ENCODE measurements at places on chromosomes 6 and 20.

DNA sequence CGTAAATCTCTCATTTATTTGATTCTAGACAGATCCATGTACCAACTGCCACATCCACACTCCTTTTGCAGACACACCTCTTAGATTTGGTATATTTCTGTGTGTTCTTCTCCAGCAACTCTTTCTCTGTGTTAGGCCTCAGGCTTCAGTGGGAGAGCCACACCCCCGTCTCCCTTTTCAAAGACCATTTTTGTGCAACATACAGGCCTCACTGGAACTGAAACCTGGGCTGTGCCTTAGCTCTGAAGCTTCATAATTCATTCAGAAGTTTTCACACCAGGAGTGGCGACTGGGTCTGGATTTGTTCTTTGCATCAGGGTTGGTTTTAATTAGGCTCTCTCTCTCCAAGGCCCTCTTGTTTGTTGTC lies 170.2 kb downstream of the THBS2 start:
- no peak for DNase-seq

- no peak for DNase-seq
Measured at GRCh38 chr6:155818698-155819097, 363.1 kb upstream of the NOX3 start.

- DNase-seq, result peak; percentile 54
Measured at GRCh38 chr20:40686434-40686882, 2.6 kb downstream of the MAFB start.

- no peak for DNase-seq
Measured at GRCh38 chr6:84258268-84258667, 30.8 kb upstream of the CEP162 start.

- peak; percentile 81 for DNase-seq
Measured at GRCh38 chr20:59518881-59519706, 85.2 kb upstream of the PHACTR3 start.

- DNase-seq, result no peak
Measured at GRCh38 chr6:25359891-25360290, 80.7 kb downstream of the CARMIL1 start.

- no peak for DNase-seq
Measured at GRCh38 chr6:2740581-2740980, 10.1 kb downstream of the MYLK4 start.

DNA sequence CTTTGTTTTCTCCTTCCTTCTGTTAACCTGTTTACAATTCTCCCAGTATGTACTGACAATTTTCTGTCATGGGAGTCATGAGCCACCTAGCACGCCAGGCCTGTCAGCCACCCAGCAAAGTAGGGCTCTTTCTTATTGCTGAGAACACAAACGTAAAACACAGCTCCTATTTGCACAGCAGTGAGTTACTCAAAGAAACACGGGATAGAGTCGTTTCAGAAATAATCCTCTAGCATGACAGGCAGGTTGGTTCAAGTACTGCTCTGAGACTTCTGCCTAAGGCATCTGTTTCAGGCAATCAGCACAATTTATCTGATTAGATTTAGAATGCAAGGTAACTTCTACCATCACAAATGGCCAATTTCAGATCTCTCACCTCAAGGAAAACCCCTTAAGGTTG lies 88.8 kb downstream of the CD24 start:
- no peak for DNase-seq

- no peak for DNase-seq
Measured at GRCh38 chr6:56798163-56798562, 155.5 kb upstream of the DST start.

DNA sequence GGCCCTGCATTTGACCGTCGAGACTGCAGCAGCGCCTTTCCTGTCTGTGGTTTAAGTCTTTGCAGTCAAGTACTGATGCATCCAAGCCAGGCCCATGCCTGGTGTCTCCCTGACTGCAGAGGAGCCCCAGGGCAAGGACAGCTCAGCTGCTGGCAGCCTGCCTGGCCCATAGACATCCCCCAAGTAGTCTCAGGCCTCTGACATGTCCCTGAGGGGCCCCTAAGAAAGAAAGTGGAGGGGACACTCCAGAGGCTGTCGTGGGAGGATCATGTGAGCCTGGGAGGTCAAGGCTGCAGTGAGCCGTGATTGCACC lies 18.0 kb downstream of the HRH3 start:
- no peak for DNase-seq

DNA sequence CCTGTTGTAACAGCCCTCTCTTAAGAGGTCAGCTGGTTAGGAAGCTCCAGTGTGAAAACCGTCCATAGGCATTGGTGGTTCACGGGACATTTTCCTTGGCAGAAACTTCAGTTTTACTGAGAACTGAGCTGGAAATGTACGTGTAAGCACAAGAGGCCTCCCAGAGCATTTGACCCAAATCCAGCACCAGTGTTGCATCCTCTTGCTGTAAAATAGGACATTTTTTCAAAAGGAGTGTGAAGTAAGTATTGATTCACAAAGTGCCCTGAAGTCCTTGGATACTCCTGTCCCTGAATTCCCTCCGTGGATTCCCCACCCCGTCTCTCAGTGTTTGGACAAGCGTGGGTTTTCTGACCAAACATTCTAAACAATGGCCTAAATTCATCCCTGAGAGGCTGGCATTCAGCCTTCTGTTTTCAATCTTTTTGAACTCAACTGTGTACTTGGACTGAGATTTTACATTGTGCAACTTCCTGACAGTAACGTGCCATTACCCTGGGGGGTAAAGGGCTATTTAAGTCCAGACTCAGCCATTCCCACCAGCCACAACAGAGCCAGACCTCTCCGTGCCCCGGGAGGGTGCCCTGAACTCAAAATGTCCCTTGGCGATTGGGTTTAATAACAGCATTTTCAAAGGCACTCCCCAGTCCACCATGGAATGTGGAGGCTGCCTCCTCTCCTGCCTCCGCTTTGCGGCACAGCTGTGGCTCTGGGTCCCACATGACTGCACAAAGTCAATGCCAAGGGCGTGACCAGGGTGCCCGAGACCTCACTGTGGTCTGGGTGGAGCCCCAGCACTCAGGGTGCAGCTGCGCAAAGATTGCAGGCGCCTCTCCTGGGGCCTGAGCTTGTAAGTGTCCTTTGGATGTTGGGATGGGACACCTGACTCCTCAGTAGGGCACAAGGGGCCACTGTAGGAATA lies 92.7 kb upstream of the AFDN start:
- peak; percentile 23 for DNase-seq

DNA sequence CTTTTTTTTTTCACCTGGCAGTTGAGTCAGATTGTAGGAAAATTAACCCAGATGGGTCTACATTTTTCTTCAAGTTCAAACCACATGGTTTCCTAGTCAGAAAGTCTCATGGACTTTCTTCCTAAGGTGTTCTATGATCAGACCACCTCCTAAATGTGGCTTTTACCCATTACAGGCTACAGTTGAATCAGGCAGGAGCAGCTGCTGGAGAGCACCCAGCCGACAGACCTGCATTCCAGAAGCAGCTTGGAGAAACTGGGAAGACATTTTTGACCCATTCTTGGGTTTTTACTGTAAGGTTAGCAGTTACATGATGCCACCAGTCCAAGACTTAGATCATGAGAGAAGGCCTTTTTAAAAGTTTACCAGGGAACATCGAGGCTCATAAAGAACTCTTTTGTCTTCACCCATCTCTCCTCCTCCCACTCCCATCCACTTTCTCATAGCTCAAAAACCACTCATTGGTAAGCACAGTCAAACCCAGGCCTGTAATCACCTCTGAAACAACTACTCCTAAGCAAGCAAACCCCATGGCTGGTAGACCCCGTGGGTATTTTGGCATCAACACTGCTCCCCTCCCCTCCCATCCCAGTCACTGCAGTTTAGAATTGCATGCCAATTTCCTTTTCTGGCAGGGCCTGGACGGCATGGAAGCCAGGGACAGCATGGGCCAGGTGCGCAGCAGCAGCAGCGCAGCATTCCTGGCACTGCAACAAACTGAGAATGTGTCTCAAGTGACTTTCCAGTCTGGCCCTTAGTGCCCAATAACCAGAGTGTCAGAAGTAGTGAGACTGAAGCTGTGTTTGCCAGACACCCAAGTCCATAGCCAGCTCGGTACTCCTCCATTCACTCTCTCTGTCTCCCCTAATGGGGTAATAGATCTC lies 113.7 kb downstream of the CLIC5 start:
- DNase-seq, result no peak

- DNase-seq, result no peak
Measured at GRCh38 chr6:161279677-161280415, 6.0 kb upstream of the AGPAT4 start.

DNA sequence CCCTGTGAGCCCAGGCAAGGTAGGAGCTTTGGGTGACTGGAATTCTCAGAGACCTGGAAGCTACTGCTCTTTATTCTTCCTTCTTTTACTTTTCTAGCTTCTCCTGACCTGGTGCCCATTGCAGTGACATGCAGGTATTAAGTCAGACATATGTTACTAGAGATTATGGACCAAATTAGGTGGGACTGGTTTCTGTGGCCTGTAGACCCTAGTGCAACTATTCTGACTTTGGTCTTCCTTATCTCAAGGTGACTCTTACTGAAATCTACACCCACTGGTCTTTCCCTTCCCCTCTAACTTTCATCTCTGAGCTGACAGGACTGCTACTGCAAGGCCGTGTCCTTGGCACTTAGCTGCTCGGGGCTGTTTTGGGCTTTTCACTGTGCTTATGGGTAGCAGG lies 24.4 kb upstream of the TMEM217 start:
- no peak for DNase-seq

GRCh38 chr6:122207061-122207460 lies 192.4 kb upstream of the HSF2 start:
- no peak for DNase-seq

GRCh38 chr6:159031846-159032245 lies 12.9 kb downstream of the TAGAP start:
- no peak for DNase-seq

DNA sequence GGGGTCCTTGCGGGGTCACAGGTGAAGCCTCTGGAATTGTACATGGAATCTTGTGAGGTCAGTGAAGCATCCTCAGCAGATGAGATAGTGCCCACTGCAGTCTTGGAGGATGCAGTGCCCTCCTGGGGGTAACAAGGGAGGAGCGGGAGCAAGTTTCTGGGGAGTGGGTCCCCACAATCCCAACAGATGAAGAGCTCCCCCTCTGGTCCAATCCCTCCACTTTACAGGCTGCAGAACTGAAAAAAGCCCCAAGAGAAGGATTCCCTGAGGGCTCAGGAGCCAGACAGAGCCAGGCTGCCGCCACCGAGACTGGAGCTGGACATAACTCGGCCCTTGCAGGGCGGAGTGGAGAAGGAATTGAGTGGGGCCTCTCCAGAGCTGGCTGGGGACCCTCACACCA lies 52.4 kb downstream of the TTI1 start:
- peak; percentile 59 for DNase-seq

DNA sequence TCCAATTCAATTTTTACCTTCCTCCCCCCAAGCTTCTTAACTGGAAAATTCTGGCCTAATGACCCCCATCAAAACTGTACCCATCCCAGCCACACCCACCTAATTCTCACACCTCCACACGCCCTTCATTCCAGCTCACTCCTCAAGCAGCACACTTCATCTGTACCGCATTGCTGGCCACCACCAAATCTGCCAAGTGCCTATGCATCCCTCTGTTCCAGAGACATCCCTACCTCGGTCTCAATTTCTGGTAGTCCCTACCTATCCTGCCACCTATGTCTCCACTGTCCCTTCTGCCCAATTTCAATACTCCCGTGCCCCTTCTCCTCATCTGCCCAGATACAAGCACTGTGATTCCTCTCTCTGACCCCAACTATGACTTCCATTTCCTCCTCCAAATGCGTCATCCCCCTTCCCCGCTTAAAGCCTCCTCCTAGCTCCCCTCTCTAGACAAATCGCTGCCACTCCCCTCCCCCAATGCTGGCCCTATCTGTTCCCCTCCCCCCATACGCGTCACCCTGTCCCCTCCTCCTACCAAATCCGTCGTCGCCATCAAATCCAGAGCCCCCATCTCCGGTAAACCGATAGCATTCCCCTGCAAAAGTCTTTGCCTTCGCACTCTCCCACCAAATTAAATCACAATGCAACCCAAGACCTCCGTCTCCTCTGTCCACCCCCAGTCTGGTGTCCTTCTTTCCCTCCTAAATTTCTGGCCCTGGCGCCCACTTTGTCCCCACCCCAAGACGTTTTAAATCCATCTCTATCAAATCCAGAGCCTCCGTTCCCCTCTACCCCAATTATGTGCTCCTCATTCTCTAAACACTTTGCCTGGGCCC lies 1.2 kb downstream of the MTCH1 start:
- peak; percentile 89 for DNase-seq

GRCh38 chr20:62786157-62786556 lies 10.1 kb upstream of the MRGBP start:
- DNase-seq, result no peak

DNA sequence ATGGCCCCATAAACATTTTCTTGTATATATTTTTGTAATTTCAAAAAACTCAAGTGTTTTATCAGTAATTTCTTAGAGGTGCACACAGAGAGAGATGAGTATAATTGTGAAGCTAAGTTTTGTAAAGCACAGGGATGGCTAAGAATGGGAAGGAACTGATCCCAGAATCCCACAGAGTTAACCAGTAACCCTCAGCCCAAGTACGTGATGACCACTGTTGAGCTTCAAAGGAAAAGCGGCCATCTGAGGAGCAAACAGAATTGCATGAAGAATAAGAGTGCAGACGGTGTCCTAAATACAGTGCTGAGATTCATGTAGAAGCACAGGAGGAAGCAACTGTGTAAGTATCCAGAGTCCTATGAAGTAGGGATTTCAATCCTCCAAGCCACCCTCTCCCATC lies 28.1 kb upstream of the HLA-C start:
- DNase-seq, result no peak

DNA sequence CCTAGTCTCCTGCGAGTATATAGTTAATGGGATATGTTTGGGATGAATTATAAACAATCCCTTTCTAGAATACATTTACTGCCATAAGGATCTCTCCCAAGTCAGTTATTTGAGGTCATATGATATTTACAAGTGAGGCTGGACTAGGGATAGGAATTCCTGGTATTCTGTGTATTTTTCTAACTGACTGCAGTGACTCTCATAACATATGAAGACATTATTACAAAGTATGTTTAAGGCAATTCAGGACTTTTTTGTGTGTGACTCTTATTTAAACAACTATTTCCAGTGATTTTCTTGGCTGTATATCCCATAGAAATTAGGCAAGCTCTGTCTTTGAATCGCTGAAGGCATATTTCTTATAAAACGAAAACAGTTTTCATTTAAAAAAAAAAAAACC lies 18.4 kb upstream of the TNFAIP3 start:
- no peak for DNase-seq

- peak; percentile 94 for DNase-seq
Measured at GRCh38 chr6:42177514-42178364, 4.6 kb downstream of the GUCA1A start.

All from H7 (cell line).